ENCODE measurements at places on chromosomes 3 and 15.

DNA sequence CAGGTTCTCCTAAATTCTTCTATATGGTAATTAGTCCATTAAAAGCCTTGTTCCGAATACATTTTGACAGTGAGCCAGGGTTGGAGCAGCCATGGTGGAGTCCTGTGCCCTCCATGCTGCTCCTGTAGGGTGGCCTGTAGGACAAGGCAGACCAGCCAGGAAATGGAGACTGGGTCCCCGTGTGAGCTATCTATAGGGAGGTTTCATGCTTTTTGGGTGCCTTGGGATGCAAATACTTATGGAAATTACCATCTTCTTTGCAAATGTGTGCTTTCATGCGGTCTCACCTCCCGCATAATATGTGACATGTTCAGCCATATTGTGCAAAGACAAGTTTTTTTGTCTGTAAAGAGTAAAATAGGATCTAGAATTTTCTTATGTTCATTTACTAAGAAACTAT is 58.0 kb upstream of the FURIN start:
- DNase-seq: no peak

GRCh38 chr3:115876876-115877614 is 253.7 kb downstream of the GAP43 start:
- no peak for DNase-seq

- DNase-seq: no peak
Measured at GRCh38 chr15:83129791-83130190, 22.3 kb downstream of the TM6SF1 start.

GRCh38 chr15:61530769-61531168 is 301.7 kb upstream of the RORA start:
- DNase-seq: peak; percentile 14

DNA sequence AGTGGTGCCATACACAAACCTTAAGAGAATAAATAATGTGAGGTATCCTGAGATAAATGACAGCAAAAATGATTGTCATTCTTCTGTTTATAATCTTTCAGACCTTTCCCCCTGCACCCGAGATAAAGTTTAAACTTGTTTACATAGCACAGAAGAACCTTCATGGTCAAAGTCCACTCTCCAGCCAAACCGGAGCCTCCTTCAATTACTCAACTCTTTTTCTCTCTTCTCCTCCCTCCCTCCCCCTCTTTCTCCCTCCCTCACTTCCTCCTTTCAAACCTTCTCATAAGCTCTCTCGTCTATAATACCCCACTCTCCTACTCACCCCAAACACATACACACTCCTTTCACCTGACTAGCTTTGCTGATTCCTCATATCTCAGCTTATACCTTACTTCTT is 198.9 kb downstream of the EFHB start:
- no peak for DNase-seq

GRCh38 chr3:129185783-129186182 is 2.1 kb upstream of the CNBP start:
- DNase-seq: no peak

DNA sequence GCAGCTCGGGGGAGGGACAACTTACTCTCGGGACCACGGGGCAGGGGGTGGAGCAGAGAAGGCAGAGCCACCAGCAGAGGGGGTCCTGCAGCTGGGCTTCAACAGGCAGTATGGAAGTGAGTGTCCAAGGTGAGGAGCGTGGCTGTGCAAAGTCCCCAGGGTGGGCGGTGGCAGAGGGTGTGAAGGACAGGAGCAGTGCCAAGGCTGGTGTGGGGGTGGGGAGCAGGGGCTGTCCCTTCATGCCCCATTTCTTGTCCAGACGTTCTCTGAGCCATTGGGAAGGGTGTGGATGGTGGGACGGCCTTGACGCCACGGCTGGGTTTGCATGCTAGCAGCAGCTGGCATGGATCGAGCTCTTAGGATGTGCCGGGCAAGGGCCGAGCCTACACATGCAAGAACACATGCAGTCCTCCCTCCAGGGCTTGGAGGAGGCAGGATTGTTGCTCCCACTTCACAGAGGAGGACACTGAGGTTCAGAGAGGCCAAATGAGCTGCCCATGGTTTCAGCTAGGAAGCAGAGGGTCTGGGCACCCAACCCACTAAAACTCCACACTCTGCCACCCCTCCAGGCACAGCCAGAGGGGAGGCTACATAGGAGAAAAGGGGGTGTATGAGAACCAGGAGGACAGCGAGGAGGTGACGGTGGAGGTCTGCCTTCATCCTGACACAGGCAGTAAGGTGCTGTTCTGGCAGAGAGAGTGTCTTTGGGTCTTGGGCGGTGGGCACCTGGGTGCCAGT is 93.6 kb downstream of the TBC1D2B start:
- no peak for DNase-seq

GRCh38 chr15:37102305-37103162 is 2.2 kb upstream of the MEIS2 start:
- DNase-seq: no peak

Measured in Jurkat, Clone E6-1 (cell line).